Kasumi-1 (cell line): ENCODE measurements at places on chromosomes 5 and 9.

DNA sequence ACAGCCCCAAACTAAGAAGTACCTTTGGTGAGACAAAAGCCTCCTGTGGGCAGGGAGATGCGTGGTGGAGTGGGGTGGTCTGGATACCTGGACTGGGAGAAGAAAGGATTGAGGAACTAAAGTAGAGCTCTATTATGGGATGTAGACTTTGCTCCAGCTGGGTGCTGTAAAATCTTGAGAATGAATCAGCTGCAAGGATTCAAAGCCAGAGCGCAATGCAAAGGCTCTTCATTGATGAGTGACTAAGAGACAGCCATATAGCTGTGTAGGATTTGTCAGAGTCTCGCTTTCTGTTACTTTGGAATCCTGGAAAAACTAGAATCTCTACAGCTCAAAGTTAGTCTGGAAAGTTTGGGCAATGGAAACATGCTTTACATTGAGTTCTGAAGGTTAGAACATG, 159.9 kb downstream of the TAF11L14 start:
- DNase-seq: peak; percentile 3

DNA sequence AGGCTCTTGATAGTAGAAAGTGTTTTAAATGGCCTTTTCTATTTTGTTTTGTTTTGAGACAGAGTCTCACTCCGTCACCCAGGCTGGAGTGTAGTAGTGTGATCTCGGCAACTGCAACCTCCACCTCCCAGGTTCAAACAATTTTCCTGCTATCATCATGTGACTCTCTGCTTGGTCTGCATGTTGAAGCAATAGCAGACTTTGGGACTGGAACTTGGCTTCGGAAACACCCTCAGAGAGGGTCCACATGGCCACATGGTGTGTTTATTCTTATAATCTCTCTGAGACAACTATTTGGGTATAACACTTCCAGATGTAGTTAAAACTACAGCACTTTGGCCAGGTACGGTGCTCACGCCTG, 10.9 kb downstream of the SLC1A1 start:
- DNase-seq: no peak

DNA sequence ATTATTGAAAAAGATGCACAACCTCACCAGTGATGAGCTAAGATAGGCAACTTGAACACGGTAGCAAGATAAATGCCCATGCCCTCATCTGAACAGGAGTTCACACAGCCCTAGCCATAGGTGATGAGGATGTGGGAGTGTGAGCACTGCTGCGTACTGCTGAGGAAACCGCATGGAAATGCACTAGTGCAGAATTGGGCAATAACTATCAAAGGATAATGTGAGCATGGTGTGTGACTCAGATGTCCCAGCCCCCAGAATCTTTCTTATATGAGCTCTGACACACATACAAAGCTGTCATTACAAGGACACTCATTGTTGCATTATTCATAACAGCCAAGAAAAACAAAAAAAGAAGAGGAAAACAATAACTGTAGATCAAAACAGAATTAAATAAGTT, 521.2 kb downstream of the IRX1 start:
- no peak for DNase-seq

DNA sequence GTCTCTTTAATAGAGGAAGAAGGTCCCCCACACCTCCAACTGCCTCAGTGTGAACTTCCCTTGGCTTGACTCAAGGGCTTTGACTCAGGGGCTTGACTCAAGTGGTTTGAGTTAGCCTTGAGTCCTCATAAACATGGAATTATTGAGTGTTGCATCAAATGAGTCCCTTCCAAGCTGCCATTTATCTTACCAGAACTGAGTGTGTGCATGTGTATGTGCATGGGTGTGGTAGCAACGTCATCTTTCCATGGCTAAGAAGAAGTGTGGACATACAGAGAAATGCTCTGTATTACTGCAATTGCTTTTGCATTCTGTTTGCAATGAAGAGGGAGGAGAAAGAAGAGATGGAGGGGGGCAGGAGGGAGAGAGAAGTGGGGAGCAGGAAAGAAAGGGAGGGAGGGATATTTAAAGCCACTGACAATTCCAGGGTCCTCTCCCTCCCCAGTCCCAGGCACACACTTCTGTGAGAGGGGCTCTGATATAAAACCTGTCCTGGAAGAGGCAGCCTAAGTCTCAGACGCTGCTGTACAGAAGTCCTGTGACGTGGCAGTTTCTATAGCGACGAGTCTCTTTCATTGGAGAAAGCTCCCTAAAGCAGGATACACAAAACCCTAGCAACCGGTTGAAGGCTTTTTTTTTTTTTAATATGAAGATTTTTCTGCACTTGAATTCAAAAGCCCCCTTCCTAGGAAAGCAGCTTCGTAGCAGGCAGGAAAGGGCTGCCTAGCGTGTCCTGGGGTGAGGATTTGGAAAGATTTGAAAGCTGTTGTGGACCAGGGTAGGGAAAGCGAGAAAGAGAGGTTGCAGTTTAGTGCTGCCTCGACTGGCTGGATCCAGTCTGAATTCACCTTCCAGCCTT, 93.3 kb upstream of the MAP1B start:
- no peak for DNase-seq

DNA sequence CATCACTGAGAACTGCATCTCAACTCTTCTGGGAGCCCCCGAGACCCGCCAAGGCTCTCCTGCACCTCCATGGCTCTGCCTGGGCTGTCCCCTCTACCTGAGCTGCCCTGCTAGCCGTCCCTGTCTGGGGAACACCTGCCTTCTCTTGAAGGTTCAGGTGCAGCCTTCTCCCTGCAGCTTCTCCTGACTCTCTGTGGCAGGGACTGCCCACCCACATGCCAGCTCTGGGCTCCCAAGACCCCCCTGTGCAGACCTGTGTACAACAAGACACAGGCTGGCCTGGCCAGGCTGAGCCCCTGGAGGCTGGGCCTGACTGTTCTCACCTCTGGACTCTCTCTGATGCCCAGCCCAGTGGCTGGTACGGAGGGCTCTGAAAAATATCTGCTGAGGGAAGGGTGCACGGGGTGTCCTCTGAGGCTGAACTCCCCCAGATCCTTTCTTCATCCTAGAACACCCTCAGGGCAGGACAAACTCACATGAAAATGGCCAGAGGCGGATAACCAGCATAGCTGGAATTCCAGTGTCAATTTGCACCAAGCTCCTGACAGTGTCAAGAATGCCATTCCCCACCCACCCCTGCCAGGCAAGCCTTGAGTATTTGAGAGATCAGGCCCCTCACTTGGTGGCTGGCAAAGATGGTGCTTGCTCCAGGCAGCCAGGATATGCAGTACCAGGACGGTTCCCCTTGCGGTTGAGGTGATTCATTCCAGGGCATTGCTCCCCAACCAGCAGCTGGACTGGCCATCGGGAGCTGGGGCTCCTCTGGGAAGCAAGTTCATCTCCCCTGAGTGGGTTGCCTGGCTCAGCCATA, 40.9 kb upstream of the SLC25A51 start:
- DNase-seq: no peak

GRCh38 chr5:53429706-53430105, 50.7 kb upstream of the FST start:
- no peak for DNase-seq

- DNase-seq: no peak
These were observed 14.7 kb downstream of the MFAP3 start for GRCh38 chr5:154053468-154053867.

DNA sequence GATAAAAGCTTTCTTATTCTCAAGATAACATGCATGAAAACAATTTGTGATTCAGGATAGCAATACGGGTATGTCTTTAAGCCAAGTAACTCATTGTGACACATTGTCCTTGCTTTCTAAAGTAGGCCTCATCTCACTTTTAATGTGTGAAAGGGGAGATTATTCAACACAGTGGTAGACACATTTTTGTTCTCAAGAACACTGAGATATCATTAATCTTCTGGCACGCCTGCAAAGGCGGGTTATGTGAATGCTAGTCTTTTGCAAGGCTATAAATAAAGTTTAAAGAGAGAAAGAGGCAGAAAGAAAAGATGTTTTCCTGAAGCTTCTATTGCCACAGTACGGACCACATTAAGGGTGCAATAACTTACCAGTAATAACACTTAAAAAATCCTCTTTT, 181.8 kb upstream of the MEF2C start:
- no peak for DNase-seq

- DNase-seq: no peak
These were observed 284.9 kb upstream of the WWC1 start for GRCh38 chr5:168006456-168007130.

- peak; percentile 88 for DNase-seq
These were observed 79.3 kb downstream of the TLE1 start for GRCh38 chr9:81609782-81610739.

- DNase-seq: peak; percentile 33
These were observed 1.1 kb downstream of the CRAT start for GRCh38 chr9:129109537-129109903.
